ENCODE measurements at places on chromosomes 12 and 14.

DNA sequence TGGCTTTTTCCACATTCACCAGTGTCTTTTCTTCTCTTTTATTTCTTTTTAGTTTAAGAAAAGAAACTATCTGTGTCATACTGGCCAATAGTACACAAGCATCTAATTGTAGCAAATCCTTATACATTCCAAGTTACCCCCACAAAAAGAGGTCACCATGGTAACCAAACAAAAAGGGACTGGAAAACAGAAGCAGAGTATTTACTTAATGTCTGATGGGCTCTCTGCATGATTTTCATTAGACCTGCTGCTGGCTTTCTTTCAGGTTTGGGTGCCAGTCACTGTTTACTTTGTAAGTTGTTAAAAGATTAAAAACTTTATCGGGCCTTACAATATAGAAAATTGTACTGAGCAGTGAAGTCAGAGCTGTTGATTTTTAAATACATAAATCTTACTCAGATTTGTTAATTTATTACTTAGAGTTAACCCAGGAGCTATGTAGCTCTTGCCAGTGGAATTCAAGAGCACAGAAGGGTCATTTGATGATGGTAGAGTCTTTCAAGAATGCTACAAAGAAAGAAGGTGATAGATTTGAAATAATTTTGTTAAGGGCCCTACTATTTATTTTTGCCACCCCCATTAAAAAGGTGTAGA, 123.9 kb downstream of the BRMS1L start:
- DNase-seq, result no peak

DNA sequence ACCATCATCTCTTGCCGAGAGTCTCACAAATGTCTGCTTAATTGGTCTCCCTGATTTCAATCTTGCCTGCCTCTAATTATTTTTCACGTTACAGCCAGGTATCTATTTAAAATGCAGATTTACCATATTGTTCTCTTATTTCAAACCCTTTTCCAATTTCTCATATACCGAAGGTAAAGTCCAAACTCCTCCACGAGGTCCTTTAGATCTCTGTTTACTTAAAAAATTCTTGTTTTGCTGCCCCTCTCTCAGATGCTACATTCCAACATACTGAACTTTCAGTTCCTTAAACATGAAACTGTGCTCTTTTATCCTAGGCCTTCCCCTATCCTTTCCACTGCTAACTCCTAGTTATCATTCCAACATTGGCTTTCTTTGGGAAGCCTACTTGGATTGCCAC, 363.9 kb downstream of the CEP128 start:
- DNase-seq, result no peak

DNA sequence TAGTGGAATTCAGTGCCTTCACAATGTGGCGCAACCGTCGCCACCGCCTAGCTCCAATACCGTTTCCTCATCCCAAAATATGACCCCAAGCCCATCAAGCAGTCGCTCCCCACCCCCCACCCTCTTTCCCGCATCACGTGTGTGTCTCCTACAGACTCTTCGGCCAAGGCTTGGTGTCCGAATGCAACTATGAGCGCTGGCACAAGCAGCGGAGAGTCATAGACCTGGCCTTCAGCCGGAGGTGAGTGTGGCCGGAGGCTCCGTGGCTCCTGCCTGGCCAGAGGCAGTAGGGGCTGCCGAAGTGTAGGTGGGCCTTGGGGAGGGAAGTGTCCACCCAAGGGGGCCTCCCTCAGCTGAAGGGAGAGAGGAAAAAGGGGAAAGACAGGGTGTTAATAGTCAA, 15.8 kb downstream of the CYP46A1 start:
- DNase-seq, result no peak

DNA sequence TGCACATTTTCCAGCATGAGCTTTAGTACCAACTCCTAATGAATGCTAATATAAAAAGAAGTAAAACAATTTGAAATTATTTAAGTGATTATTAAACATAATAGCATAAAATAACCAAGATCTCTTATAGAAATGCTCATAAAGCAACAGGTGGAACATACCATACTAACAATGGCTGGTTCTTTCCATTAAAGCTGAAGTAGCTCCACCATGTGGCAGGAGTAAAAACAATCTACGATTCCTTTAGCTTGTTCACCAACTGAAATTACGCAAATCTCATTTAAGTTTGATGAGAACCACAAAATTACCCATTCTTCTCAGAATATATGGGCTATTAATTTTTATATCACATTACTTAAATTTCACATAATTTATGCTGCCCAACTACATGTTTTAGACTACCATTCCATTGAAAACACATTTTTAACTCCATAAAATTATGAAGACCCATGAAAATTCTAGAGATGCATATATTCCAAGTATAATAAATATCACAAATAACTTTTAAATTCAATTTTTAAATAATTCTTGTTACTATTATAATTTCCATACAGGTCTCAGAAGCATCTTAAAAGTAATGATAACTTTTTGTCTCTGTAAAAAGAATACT, 213.6 kb downstream of the DAD1 start:
- DNase-seq, result no peak

GRCh38 chr12:15368812-15369211, 46.5 kb downstream of the PTPRO start:
- DNase-seq, result no peak

- no peak for DNase-seq
These were observed 11.7 kb downstream of the KDM2B start for GRCh38 chr12:121568971-121569751.

- no peak for DNase-seq
These were observed 117.5 kb upstream of the FKBP4 start for GRCh38 chr12:2677142-2677880.

GRCh38 chr12:124506145-124506831, 61.1 kb downstream of the NCOR2 start:
- no peak for DNase-seq

GRCh38 chr14:24291446-24292117, 8.0 kb downstream of the DHRS1 start:
- no peak for DNase-seq

GRCh38 chr14:92348154-92348553, 25.2 kb downstream of the SLC24A4 start:
- no peak for DNase-seq

- DNase-seq, result no peak
These were observed 105.1 kb downstream of the BMP4 start for GRCh38 chr14:53851394-53852090.

- no peak for DNase-seq
These were observed 106.5 kb downstream of the CEP83 start for GRCh38 chr12:94353130-94353529.
